ENCODE measurements at places on chromosomes 11 and 22.

DNA sequence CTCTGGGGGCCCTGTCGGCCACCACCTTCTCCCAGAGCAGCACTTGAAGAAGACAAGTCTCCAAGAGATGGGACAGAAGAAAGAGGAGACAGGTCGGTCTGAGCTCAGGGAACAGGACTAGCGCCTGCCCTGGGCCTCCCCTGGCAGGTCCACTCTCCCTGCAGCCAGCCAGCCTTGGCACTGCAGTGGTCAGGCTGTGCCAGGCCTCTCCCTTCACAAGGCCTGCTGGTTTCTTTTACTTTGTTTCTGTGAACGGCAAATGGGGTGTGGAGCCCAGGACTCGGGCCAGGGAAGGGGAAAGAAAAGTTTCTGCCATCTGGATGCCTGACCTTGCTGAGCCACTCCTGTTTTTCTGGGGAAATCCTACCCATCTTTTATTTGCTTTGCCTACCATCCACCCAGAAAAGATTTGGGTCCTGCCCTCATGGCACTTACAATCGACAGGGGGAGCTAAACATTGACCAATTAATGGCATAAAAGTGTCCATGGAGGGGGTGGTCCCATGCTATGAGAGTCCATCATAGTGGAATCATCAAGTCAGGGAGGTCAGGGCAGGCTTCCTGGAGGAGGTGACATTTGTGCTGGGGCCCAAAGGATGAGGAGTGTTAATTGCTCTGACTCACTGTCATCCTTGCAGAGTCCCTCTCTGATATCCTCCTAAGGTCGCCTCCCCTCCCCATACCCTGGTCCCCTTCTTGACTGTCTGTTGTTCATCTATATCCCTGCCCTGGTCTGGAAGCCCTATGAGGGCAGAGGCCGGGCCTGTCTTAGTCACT is 65.2 kb downstream of the NFAM1 start:
- DNase-seq = no peak

DNA sequence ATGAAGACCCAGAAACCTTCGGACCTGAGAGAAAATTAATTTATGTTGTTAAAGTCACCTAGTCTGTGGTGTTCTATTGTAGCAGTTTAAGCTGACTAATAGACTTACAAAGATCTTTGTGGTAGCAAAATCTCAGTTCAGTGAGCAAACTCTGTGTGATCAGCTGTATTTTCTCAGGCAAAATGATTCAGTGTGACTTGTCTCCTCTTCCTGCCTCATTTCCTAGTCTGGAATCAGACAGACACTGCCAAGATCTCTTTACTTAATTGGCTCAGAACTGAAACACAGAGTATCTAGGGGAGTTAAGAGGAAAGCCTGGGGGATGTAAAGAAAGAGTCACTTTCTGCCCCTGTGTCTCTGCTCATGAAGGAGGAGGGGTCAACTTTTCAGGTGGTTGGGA is 564.7 kb downstream of the KCNA4 start:
- peak; percentile 70 for DNase-seq

GRCh38 chr11:41256041-41256440 is 203.4 kb downstream of the LRRC4C start:
- no peak for DNase-seq

- DNase-seq = no peak
Observed at GRCh38 chr22:25395915-25396314, 168.6 kb upstream of the GRK3 start.

DNA sequence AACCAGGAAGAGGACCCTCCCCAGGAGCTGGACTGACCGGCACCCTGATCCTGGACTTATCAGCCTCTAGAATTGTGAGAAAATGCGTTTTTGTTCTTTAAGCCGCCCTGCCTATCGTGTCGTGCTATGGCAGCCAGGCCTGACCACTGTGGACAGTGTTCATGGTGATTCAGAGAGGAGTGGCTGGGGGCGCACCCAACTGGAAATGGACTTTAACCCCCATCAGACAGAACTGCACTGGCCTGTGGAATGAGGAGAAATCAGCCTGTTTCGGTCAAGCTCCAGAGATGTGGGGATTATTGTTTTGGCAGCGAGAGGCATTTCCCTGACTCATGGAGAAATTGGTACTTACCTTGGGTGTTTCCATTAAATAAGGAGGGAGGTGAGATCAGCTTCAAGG is 1437.8 kb downstream of the BRD1 start:
- no peak for DNase-seq

- peak; percentile 96 for DNase-seq
Observed at GRCh38 chr22:37330200-37331033, 48.1 kb downstream of the CYTH4 start.

- no peak for DNase-seq
Observed at GRCh38 chr11:84922836-84923235, 704.3 kb downstream of the DLG2 start.

DNA sequence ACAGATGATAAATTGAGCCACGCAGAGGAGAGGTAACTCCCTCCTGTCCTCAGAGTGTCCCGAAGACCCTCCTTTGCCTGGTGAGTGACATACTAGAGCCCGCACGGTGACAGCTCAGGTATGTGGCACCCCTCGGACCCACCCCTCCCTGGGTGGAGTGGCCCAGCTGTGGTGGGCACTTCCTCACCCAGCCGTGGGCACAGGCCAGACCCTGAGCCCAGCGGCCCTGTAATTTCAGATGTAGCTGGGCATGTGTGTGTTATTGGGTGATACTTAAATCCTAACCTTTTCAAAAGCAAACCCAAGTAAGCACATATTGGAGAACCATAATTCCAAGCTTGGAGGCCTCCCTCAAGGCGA is 93.2 kb downstream of the WNT7B start:
- no peak for DNase-seq

DNA sequence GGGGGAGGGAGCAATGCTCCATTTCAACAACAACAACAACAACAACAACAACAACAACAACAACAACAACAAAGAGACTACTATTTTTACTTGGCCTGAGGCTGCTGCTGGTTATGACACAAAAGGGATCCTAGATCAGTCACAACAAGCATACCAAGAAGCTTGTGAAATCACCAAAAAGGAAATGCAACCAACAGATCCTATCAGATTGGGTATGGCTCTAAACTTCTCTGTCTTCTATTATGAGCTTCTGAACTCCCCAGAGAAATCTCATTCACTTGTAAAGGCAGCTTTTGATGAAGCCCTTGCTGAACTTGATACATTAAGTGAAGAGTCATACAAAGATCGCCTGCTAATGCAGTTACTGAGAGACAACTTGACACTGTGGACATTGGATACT is 10.5 kb upstream of the MS4A2 start:
- no peak for DNase-seq

- no peak for DNase-seq
Observed at GRCh38 chr11:48093323-48093722, 113.0 kb downstream of the PTPRJ start.

DNA sequence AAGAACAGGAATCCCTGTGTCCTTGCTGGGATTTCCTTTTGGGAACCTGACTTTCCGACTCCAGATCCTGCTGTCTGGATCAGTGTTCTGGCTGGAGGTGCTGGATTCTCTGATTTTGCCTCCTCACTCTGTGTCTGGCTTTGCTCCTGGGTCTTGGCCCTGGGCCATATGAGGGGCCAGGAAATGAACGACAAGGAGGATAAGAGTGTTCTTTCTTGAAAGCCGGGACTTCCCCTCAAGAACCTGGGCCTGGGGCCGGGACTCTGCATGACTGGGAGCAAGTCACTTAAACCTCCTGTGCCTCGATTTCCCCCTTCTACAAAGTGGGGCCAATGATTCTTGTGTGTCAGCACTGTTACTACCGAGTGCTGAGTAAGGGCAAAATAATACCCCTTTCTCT is 2.9 kb upstream of the MYO7A start:
- DNase-seq = no peak

DNA sequence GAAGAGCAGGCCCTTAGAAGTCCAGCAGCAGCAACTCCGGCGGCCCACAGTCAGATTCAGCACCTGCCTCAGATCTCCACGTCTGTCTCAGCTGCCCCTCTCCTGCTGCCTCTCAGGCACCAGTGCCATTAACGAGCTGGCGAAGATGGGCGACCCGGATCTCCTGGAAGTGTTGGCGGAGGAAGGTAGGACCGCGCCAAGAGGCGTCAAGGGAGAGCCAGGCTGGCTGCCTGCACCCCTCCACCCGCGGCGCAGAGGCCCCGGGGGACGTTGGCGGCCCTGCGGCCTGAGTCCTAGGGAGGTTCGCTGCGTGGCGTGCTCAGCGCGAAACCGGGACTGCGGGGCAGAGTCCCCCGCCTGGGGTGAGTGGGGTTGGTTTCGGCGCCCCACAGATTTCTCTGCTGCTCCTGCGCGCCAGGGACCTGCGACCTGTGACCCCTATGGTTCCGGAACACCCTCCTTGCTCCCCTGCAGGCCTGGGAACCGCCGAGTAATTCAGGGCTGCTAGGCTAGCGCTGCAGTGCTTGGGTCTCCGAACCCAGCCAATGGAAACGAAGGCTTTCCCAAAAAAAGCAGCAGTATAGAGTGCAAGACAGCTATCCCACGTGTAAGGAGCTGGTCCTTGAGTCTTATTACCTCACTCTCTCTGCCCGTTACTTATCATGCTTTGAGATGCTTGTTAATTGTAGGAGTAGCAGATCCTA is 615 bp downstream of the ANO5 start:
- DNase-seq = no peak

GRCh38 chr11:133058501-133058900 is 473.8 kb downstream of the OPCML start:
- no peak for DNase-seq

- DNase-seq = no peak
Observed at GRCh38 chr11:115528225-115528624, 24.0 kb upstream of the CADM1 start.

DNA sequence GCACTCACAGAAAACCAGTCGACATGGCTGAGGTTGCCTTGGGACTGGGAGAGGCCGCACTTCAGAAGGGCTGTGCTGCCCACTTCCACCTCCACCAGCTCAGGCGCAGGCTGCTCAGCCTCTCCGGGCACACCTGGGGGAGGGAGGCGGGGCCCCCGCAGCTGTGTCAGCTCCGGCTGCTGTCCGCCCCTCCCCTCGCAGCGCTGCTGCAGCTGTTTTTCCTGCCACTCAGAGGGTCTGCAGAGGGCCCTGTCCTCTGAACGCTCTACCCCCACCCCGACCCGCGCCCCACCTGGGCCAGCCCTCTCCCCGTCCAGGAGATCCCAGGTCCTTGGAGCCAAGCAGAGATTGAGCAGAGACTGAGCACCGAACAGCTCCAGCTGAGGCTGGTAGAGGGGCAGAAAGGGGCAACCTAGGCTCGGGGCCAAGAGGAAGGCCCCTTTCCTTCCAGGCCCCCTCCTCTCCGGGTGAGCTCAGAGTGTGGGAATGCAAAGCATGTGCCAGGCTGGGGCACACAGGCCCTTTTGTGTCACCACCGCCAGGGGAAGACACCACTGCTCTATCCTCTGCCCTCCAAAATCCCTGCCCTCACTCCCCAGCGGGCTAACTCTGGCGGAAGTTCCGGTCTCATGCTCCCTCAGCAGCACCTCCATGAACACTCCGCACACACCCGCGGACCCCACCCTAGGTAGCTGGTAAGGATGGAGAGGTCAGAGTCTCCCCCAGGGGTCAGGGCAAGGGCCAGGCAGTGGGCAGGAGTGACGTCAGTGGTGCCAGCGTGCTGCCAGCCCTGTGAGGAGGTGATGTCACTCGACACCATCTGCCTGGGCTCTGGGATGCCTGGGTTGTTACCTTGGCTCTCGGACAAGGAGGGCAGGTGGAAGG is 1.6 kb downstream of the MCAM start:
- no peak for DNase-seq

GRCh38 chr11:12269446-12270214 is 107.7 kb upstream of the PARVA start:
- DNase-seq = no peak

DNA sequence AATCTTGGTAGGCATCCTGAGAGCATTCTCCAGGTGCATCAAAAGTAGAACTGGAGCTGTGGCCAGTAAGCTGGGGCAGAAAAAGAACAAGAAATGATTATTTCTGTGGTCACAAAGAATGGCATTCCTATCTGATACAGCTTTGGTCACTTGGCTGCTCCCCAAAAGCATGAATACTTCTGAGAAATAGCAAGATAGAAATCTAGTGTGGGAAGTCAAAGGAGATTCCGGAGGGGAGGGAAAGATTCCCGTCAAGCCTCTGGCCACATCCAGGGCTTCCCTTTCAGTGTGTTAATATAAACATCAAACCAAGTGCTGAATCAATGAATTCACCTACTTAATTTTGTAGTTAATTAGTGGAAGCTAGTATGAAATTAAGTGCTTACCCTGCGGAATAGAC is 1185.4 kb downstream of the LRRC4C start:
- DNase-seq = peak; percentile 70

- no peak for DNase-seq
Observed at GRCh38 chr11:71566081-71566620, 788 bp downstream of the KRTAP5-10 start.

GRCh38 chr11:123180166-123180565 is 14.9 kb downstream of the CLMP start:
- peak; percentile 84 for DNase-seq

- DNase-seq = no peak
Observed at GRCh38 chr22:20499769-20500168, 4.2 kb upstream of the KLHL22 start.
